A549 treated with GW870086 at 1 μM for 4 hours (cell line): ENCODE measurements at places on chromosomes 1 and 21. TPM values are rescaled to one million over a fixed set of nuclear protein-coding genes. Genes with fewer than 3 reads are reported as not detected.

Gene PADI2
- 0.87 to 1.5 TPM (median 1.00 TPM) in 5 replicates for total RNA-seq

Gene SETDB1
- 18.0 to 24.1 TPM (median 23.2 TPM) in 5 replicates for total RNA-seq

Gene SELENBP1
- 6.1 to 8.0 TPM (median 6.9 TPM) in 5 replicates for total RNA-seq

Gene SPSB1
- total RNA-seq: 22.9 to 29.5 TPM (median 27.7 TPM) in 5 replicates

Gene CD34
- total RNA-seq: not detected in 5 replicates

Gene TRIM58
- total RNA-seq: not detected in 5 replicates

Gene SEMA4A
- total RNA-seq: 0.33 to 0.47 TPM (median 0.41 TPM) in 5 replicates

Gene WNT9A
- total RNA-seq: 6.1 to 8.5 TPM (median 7.8 TPM) in 5 replicates

Gene SLC30A10
- 0.05 to 0.14 TPM (median 0.09 TPM) in 5 replicates for total RNA-seq

Gene NPHS2
- not detected in 5 replicates for total RNA-seq

Gene SLC45A1
- 5.2 to 7.2 TPM (median 7.0 TPM) in 5 replicates for total RNA-seq

Gene MYOC
- total RNA-seq: not detected in 5 replicates

Gene DUSP10
- total RNA-seq: 1.6 to 2.5 TPM (median 1.9 TPM) in 5 replicates

Gene DNAJC28
- 0.17 to 0.49 TPM (median 0.29 TPM) in 5 replicates for total RNA-seq

Gene TGFB2
- total RNA-seq: 10.1 to 16.9 TPM (median 14.0 TPM) in 5 replicates

Gene RHCE
- total RNA-seq: 0.09 to 0.17 TPM (median 0.14 TPM) in 4 of 5 replicates, not detected in the other

Gene KCNK2
- total RNA-seq: 0.05 to 0.11 TPM (median 0.09 TPM) in 3 of 5 replicates, not detected in the others

Gene GBP5
- 0.05 TPM in 1 of 5 replicates, not detected in the others for total RNA-seq

Gene SYTL1
- 0.25 to 1.0 TPM (median 0.54 TPM) in 5 replicates for total RNA-seq

Gene LDLRAD1
- 0.06 TPM in 1 of 5 replicates, not detected in the others for total RNA-seq

Gene AGO1
- 2.6 to 5.0 TPM (median 4.0 TPM) in 5 replicates for total RNA-seq

Gene RAP1GAP
- 10.6 to 14.5 TPM (median 13.6 TPM) in 5 replicates for total RNA-seq

Gene NR1I3
- total RNA-seq: 0.26 TPM in 1 of 5 replicates, not detected in the others

Gene S100A7A
- total RNA-seq: not detected in 5 replicates

Gene NKAIN1
- total RNA-seq: 0.97 to 1.6 TPM (median 1.1 TPM) in 5 replicates

Gene KRTAP20-1
- total RNA-seq: not detected in 5 replicates

Gene BRINP2
- total RNA-seq: 0.10 to 0.54 TPM (median 0.15 TPM) in 5 replicates

Gene MMP23B
- 0.51 to 0.88 TPM (median 0.54 TPM) in 5 replicates for total RNA-seq

Gene CD48
- total RNA-seq: not detected in 5 replicates

Gene UBE2U
- total RNA-seq: not detected in 5 replicates

Gene GSTM1
- total RNA-seq: not detected in 5 replicates

Gene CFAP141
- total RNA-seq: not detected in 5 replicates

Gene CASQ1
- total RNA-seq: not detected in 5 replicates

Gene ORC1
- 16.6 to 18.8 TPM (median 17.9 TPM) in 5 replicates for total RNA-seq

Gene OR2T1
- total RNA-seq: not detected in 5 replicates

Gene NUF2
- total RNA-seq: 21.9 to 29.9 TPM (median 27.0 TPM) in 5 replicates

Gene ZNF683
- not detected in 5 replicates for total RNA-seq

Gene MATN1
- 0.05 to 0.17 TPM (median 0.14 TPM) in 4 of 5 replicates, not detected in the other for total RNA-seq

Gene B4GALT3
- total RNA-seq: 22.6 to 27.7 TPM (median 26.3 TPM) in 5 replicates

Gene SEMA6C
- total RNA-seq: 0.91 to 2.9 TPM (median 1.8 TPM) in 5 replicates

Gene PLA2G2F
- total RNA-seq: not detected in 5 replicates

Gene CELA2B
- 0.22 TPM in 1 of 5 replicates, not detected in the others for total RNA-seq

Gene FLVCR1
- 12.8 to 20.5 TPM (median 18.5 TPM) in 5 replicates for total RNA-seq

Gene HTR6
- total RNA-seq: 0.07 to 0.14 TPM (median 0.14 TPM) in 5 replicates
